NCI-H1436 treated with DMSO at 0.1 percent for 48 hours (cell line): ENCODE measurements at places on chromosomes 4 and X.
A peak's percentile ranks its signal among the peaks of the same experiment; 100 is the strongest.

- no peak for DNase-seq
Observed at GRCh38 chrX:107826238-107827029, 768 bp downstream of the MID2 start.

DNA sequence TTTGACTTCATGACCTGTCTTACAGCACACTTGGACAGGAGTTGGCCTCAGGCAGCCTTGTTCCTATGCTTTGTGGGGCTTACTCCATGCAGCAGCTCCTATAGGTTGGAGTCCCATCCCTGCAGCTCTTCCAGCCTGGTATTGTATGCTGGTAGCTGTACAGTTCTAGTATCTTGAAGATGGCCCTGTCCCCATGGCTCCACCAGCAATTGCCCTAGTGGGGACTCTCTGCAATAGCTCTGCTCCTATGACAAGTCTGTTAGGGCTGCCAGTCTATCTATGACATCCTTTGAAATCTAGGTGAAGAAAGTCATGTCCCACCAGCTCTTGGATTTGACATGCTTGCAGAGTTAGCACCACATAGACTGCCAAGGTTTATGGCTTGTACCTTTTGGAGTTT is 252.6 kb downstream of the ANTXR2 start:
- no peak for DNase-seq

GRCh38 chrX:16592194-16592770 is 57.7 kb upstream of the S100G start:
- no peak for DNase-seq

DNA sequence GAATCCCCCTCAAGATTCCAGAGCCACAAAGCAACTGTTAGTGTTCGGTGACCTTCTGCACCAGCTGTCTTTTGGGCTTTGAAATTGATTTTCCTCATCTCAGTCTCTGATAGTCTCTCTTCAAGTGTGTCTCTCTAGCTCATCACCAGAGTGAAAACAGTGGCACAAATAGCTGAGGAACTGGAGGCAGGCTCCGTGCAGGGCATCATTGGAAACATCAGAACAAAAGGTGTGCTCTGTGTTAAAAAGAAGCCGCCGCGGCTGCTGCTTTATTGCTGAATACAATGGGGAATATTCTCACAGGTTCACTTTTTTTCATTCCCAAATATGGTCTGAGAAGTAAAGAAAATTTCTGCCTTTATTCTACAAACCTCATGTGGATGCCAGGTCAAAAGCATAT is 297.5 kb downstream of the DCTD start:
- no peak for DNase-seq

GRCh38 chr4:38762560-38762959 is 20.2 kb downstream of the TLR10 start:
- DNase-seq = no peak

GRCh38 chrX:72712094-72712755 is 1.9 kb downstream of the PHKA1 start:
- no peak for DNase-seq

GRCh38 chr4:78079726-78080430 is 22.8 kb downstream of the FRAS1 start:
- peak; percentile 72 for DNase-seq

GRCh38 chr4:8703401-8703696 is 110.8 kb downstream of the CPZ start:
- no peak for DNase-seq

DNA sequence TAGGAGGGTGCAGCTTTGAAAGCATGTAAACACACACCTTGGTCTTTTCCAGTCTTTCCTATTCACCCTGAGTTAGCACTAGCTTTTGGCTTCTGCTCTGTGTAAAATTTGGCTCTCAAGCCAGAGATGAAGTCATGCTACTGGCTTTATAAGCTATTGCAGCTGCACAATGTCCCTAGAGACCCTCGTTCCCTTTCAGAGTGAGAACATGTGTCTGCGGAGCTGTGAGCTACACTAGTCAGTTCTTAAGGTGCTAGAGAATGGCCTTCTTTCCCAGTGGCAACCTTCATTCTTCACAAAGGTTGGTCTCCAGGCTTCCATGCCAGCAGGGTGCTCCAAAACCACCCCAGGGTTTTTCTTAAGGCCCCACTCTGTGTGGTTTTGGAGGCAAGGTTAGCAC is 199.1 kb downstream of the SPATA18 start:
- no peak for DNase-seq

- no peak for DNase-seq
Observed at GRCh38 chr4:31984872-31985271, 1264.7 kb downstream of the PCDH7 start.

GRCh38 chrX:42237956-42238355 is 314.6 kb upstream of the CASK start:
- DNase-seq = no peak

GRCh38 chr4:158801066-158801465 is 32.2 kb downstream of the FNIP2 start:
- DNase-seq = no peak

DNA sequence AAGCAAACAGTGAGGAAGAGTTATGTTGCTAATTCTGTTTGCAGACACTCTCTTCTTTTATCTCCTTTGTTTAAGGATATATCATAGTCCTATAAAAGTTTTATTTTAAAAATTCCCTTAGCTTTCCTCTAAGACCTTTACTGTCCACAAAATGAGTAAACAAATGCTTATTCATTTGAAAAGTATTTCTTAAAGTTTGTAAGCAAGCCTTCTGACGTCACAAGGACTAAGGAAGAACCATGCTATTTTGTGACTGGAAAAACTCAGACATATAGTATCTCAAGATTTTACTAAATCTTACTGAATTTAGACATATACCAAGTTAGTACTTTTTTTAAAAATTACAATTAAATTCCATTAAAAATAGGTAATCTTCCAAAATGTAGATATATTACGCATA is 5.2 kb upstream of the RBMXL3 start:
- DNase-seq = no peak

GRCh38 chr4:48756689-48757220 is 23.3 kb downstream of the FRYL start:
- DNase-seq = no peak

DNA sequence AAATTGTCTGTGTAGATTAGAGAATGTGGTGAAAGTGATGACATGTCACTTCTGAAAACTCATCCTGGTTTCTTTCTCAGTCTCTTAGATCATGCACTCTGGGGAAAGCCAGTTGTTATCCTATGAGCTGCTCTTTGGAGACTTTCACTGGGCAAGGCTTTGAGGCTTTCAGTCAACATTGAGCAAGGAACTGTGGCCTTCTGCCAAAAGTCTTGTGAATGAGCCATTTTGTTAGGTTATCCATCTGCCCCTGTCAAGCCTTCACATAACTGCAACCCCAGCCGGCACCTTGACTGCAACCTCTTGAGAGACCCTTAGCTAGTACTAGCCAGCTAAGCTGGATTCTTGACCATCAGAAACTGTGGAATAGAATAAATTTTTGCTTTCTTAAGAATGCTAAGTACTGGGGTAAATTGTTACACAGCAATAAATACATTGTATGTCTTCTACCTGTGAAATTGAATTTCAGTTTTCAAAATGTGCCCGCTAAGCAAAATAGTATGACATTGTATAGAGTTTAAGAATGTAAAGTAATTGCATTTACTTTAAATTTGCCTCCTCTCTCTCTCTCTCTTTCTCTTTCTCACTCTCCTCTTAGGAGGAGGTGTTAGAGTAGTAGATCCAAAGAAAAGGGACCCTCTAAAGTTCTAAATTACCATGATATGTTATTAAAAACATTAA is 1273.0 kb downstream of the RAPGEF2 start:
- no peak for DNase-seq

DNA sequence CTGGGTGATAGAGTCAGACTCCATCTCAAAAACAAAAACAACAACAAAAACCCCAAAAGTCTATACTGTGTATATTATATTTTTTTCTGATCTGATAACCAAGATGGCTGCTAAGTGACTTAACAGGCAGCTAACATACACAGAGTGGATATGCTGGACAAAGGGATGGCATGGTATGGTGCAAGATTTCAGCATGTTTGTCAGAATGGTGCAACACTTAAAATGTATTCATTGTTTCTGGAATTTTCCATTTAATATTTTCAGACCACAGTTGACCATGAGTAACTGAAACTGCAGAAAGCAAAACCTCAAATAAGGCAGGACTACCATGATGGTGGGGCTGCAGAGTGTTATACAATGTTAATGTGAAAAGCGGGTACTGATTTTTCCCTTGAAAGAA is 6.1 kb upstream of the BOD1L1 start:
- DNase-seq = no peak
